ENCODE measurements at places on chromosomes 12 and 14.

- DNase-seq: no peak
These were observed 53.5 kb upstream of the RAP1B start for GRCh38 chr12:68557011-68557730.

- DNase-seq: no peak
These were observed 158.6 kb downstream of the SLC41A2 start for GRCh38 chr12:104799458-104799857.

DNA sequence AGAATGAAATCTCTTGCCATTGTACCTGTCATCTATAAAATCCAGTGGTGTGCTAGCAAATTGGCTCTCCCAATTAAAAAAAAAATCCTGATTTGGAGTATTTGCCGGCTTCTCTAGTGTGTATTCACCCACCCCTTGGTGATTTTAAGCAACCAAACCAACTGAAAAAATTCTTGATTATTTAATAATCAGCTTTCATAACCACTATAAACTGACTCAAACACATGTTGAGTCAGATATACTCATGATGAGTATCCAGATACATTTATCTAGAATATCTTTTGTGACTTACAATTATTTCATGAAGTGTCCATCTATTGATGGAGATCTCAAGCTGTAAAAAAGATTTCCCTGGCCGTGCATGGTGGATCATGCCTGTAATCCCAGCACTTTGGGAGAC is 205.4 kb downstream of the RASSF9 start:
- DNase-seq: no peak

- DNase-seq: peak; percentile 98
These were observed 5.1 kb downstream of the CISTR start for GRCh38 chr12:53746592-53747092.

DNA sequence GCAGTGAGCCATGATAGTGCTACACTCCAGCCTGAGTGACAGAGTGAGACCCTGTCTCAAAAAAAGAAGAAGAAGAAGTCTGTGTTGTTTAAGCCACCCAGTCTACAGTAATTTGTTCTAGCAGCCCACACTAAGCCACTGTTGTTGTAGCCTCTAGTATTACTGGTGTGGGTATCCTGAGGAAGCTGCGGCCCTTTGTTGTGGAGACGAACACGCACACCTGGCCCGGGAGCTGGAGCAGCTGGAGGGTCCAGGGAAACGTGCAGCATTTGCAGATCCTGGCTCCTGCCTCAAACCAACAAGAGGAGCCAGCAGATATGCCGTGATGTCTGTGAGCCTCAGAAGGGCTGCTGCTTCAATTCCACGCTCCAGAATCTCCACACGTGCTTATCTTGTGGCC is 65.3 kb downstream of the MAP1LC3B2 start:
- no peak for DNase-seq

DNA sequence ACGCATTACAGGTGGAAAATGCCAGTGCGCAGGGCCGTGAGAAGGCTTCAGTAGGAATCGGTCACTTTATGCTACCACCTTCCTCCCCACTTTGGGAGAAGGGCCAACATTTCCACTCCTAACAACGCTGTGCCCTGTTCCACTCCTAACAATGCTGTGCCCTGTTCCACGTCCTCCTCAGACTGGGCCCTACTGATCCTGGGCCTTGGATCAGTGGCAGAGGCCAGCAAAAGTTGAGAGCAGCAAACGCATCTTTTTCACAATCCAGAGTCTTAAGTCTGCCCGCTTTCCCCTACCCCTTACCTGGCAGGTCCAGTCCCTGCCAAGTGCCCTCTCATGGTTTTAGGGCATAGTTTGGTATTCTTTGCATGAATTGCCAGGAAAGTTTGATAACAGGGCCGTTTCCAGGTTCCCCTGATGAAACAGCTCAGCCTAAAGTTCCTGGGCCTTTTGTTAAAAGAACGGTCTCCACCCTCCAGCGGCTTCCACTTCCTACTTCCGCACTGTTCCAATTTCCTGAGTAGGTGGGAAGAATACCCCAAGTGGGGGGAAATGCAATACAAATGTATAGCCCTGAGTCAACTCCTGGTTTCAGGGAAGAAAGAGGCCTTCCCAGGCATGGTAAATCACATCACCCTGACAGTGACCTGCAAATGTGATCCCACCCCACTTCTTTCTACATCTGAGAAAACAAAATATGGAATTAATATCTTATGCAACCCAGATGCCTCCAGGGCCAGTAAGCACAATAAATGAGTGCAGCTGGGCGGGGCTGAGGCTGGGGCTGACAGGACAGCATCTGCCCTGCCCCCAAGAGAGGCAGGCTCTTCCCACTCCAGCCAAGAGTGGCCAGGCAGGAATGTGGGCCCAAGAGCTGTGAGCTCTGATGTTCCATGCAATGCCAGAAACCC is 15.0 kb downstream of the KCTD10 start:
- DNase-seq: peak; percentile 97

DNA sequence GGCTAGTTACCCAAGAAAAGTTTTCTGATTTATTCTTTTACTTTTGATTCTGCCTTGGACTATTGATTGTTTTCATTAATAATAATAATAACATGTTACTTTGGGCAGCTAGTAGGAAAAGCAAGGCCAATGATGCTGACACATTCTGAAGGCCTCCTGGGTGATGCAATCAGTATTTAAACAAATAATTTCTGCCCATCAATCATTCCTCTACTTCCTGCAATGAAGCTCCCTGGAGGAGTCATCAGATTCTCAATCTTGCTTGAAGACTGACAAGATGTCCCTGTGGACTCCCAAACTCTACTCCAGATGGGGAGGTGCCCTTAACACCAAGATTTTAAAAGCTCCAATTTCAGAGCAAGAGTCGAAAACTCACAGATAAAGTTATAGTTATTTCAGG is at the start of gene SPX:
TSS of gene SPX (plus strand) at position 244 of the 400 bp plus-strand sequence. CDS start 177 bp downstream, outside the sequence.
- no peak for DNase-seq

- peak; percentile 98 for DNase-seq
These were observed 26.1 kb upstream of the UBC start for GRCh38 chr12:124940393-124941169.

GRCh38 chr12:1130164-1130563 is 139.1 kb downstream of the ERC1 start:
- DNase-seq: no peak

DNA sequence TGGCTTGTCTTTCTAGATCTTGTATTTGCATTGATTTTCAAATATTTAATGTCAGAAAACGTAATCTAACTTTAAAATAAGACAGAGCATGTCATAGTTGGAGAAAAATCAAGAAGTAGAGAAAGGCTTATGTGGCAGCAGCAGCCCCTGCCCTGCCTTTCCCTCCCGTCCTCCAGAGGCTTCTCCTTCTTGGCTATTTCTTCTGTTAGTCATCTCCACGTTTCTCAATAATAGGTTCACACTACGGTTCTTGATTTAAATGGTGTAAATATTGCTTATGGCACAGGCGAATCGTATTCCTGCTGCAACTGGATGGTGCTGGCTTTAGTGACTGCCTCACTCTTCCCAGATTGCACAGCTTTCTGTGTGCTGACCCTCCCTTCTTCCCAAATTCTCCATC is 42.8 kb downstream of the SLC8B1 start:
- no peak for DNase-seq

GRCh38 chr12:71011261-71011660 is 90.7 kb upstream of the PTPRR start:
- DNase-seq: no peak

DNA sequence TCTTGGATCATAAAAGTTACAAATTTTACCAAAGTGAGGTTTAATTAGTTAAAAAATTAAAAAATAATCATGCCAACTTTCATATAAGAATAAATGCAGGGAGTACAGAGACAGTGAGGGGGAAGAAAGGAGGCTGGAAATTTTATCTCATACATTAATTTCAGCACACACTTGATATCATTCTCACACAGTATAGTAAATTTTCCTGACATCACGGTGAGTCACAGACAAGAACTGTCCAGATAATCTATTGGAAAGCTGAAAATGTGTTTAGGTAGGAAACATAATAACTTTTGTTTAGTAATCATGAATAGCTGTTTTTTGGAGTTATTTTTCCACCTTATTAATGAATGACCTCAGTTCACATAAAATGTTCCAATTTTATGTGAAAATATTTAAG is 1204.8 kb downstream of the GALC start:
- DNase-seq: no peak

DNA sequence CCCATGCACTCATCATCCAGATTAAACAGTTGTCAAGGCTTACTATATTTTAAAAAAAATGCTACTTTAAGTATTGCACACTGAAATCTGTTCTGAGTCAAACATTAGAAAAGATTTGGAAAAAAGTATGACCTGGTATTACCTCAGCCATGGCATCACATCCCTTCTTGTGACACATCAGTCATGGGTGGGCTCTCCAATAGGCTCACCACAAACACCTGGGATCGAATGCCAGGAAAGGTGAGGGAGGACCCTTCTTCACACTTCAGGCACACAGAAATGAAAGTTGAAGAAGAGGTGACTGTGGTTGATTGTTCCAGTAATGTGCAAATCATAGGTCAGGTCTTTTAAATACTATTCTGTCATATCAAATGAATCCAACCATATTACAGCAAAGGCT is 36.6 kb upstream of the GZMB start:
- no peak for DNase-seq

DNA sequence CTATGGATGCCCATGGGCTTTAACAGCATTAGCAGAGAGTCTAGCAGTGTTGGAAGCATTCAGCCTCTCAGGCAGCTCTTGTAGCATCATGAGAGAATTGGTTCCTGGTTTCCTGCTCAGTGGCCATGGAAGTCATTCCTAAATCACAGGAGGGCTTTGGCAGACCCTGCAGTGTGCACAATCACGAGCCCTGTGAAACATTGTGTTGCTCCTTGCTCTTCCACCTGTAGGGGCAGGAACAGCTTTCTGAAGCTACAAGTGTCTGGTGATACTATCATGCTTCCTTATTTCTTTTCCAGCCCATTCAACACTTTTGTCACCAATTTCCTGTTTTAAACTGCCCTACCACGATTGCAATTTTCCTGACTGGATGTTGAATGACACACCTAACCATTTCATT is 402.2 kb upstream of the USP15 start:
- no peak for DNase-seq

- DNase-seq: no peak
These were observed 29.7 kb downstream of the CPNE8 start for GRCh38 chr12:38875586-38876228.

- no peak for DNase-seq
These were observed 94.2 kb upstream of the TBX5 start for GRCh38 chr12:114500131-114500530.

GRCh38 chr14:55107766-55108554 is 21.1 kb upstream of the LGALS3 start:
- DNase-seq: peak; percentile 97

- no peak for DNase-seq
These were observed 12.1 kb upstream of the HMGA2 start for GRCh38 chr12:65811968-65812700.

DNA sequence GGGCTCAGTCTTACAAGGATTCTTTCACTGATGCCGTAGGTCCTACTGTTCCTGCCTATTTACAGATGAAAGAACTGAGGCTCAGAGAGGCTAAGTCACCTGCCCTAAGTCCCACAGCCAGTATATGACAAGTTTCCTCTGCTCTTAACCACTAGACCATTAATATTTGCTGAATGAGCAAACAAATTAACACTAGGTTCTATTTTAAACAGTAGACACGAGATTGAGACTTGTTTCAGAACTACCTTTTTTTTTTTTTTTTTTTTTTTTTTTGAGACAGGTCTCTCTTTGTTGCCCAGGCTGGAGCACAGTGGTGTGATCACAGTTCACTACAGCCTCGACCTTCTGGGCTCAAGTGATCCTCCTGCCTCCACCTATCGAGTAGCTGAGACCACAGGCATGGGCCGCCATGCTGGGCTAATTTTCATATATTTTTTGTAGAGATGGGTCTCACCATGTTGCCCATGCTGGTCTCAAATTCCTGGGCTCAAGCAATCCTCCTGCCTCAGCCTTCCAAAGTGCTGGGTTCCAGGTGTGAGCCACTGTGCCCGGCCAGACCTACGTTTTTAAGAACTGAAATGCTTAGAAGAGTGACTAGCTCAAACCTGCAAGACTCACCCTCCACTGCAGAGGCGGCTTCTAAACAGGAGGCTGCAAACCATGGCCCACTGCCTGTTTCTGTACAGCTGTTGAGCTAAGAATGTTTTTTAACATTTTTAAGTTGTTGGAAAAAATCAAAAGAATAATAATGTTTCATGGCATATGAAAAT is 12.9 kb downstream of the SYNE3 start:
- no peak for DNase-seq

GRCh38 chr14:59139324-59139723 is 49.1 kb upstream of the DAAM1 start:
- DNase-seq: no peak

DNA sequence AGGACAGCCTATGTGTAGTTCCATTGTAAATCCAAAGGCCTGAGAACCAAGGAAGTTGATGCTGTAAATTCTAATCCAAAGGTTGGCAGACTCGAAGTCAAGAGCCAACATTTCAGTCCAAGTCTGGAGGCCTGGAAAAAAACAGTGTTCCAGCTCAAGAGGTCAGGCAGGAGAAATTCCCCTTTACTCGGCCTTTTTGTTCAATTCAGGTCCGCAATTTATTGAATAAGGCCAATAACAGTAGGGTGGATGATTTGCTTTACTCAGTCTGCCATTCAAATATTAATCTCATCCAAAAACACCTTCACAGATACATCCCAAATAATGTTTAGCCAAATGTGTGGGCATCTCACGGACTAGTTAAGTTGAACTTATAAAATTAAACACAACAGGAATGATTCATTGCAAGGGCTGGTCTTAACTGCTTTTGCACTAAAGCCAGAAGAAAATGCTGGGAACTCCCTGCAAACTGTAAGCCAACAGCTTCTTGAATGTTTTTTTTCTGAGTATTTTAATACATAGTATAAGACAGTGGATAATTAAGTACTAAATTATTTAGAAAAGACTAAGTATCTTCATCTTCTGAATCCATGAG is 197.4 kb upstream of the GARIN6 start:
- no peak for DNase-seq

DNA sequence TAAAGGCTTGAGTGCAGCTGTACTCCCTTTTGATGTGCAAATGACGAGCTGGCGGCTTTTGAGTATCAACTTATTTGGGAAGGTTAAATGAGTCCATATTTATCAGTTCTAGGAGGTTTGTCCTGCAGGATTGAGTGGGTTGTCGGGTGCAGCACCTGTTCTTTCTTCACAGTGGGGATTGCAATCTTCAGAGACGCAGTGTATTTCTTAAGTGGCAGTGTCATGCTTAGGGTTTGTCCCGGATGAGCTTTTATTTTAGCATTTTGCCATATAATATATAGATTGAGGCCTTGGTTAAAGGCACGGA is 1.2 kb downstream of the FUT8 start:
- no peak for DNase-seq

- no peak for DNase-seq
These were observed 932.6 kb upstream of the TMEM132C start for GRCh38 chr12:127334365-127334764.

DNA sequence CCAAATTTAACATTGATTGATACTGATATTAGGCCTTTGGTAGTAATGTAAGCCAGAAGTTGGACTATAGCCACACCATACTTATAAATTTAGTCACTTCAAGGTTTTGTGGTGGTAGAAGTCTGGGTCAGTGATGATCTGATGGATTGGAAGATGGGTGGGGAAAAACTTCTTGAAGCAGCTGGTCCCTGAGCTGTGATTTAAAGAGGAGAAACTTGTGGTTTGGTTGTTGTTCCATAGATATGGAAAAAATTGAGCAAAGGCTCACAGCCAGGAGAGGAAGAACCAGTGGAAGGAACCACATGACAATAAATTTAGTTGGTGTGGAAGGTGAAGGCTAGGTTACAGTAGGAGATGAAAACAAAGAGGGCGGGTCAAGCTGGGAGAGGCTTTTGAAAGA is 26.1 kb downstream of the PTHLH start:
- no peak for DNase-seq

All from lower leg skin (tissue), 4 donors.